ENCODE measurements at places on chromosomes 6 and 20.

DNA sequence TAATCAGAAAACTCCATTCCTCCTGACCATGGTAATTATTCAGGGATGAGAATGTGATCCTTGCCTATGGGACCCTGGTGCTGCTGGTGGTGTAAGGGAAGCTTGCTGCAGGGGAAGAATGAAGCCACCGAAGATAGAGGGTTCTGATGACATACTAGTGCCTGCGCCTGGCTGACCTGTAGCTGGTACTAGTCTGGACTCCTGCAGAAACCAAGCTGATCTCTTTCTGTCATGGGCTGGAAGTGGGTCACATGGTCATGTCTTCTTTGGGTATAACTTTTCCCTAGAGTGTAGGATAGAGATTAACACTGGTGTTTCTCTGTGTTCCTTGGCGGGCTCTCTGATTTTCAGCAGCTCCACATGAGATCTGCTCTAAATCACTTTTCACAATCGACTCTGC is 8.6 kb upstream of the SLC4A11 start:
- DNase-seq: no peak

DNA sequence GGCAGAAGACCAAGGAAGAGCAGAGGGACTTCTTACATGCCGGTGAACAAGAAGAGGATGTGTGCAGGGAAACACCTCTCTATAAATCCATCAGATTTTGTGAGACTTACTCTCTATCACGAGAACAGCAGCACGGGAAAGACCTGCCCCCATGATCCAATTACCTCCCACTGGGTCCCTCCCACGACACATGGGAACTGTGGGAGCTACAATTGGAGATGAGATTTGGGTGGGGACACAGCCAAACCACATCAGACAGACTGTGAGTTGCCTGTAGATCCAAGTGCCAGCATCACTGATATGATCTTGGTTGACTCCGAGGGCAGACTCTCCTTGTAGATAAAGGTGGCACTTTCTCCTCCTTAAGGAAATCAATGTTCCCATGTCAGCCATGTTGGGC is 414.8 kb upstream of the JARID2 start:
- DNase-seq: no peak

DNA sequence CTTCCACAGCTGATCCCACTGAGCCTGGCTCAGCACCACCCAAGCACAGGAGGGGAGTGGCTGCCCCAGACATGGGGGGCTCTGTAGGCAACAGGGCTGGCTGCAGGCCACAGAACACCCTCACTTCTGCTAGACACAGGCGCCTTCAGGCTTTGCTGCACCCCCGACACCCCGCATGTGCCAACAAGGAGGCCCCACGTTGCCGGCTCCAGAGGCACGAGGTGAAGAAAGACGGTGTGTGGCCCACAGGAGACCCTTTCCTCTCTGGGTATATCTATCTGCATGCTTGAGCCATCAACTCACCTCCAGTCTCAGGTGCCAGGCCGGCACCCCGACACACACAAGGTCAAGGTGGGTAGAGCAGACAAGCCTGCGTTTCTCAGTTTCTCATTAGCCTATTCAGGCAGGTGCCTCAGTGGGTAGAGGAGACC is 158.3 kb downstream of the DLL1 start:
- DNase-seq: no peak

GRCh38 chr20:37841971-37842370 is 61.0 kb upstream of the VSTM2L start:
- no peak for DNase-seq

- DNase-seq: no peak
Observed at GRCh38 chr6:71498638-71499037, 210.0 kb downstream of the OGFRL1 start.

- DNase-seq: no peak
Observed at GRCh38 chr6:2205396-2205795, 40.0 kb downstream of the GMDS start.

DNA sequence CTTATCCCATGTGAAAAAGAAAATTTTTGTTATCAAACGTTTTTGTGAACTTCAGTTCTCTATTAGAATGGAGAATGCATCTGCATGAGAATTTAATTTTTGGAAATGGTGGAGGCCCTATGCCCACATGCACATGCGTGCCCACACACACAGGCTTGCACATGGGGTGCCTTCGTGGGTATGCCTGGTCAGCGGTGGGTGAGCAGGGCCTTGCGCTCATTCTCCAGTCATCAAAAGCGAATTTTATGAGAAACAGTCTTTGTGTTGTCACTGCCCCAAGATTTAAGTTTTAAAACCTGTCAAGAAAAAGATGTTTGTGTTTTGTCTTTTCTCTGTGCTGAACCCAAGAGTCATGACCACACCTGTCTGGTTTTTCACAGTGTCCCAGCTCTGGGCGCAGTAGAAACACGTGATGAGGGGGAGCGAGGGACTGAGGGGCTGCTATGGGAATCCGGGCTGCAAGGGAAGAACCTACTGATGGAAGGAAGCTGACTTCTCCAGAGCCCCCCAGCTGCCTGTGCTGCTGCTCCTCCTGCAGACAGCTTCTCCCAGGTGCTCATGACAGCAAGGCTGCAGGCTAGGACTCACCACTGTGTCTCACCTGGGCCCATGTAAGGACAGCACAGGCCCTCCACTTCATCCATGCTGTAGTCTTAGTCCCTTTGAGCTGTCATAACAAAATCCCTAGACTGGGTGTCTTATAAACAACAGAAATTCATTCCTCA is 153.6 kb downstream of the SYCP2 start:
- no peak for DNase-seq

- no peak for DNase-seq
Observed at GRCh38 chr20:9179867-9180266, 111.0 kb downstream of the PLCB4 start.

DNA sequence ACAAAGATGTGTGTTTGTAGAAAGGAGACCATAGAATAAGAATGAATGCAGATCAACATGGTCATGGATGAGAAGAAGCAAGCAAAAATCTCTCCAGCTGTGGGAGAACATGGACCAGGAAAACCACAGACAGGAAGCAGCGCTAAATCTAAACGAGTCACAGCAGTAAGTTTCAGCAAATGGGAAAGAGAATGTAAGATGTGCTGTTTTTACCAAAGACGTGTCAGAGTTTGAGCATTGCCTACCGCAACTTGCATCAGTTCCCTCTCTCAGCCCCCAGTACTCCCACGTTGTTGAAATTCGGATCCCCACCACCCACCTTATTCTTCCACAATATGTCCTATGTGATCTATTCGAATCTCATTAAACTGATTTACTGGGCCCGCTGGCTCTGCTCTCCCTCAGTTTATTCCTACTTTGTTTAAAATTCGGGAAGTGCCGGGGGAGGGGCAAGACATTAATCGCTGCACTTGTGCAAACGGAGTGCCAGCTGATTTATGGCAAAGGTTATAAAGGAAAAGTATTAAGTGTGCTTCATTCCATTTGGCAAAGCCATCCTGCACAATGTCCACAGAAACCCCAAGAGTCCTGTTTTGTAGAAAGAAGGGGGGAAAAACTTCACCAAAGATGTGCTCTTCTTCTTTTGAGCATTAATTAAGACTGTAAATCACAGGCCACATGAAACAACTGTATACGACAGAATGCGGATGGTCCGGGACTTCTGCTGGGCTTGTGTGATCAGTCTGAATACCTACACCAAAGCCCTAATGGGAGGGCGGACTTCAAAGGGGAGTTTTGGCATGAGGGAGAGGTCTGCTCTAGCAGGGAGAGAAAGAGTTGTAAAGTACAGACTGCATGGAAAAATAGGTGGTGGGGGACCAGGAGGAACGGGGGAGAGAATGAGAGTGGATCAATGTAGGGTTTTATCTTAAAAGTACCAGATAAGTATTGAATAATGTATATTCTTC is 59.1 kb upstream of the PRDM1 start:
- no peak for DNase-seq

DNA sequence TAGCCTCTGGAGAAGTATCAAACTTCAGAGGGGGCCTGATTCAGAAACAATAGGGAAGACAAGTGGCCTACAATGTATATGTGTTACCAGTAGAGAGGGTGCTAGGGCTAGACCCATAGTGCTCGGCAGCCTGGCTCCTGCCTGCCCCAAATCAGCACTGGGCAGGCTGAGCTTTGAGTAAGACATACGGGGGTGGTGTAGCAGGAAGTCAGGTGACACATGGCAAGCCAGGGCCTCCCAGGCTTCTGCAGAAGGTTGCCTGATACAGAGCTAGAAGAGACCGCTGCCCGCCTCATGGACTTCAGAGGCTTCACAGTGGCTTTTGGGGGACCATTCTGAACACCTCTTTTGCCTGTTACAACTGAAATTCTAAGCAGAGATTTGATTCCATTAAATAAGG is 43.4 kb downstream of the RALY start:
- DNase-seq: no peak

DNA sequence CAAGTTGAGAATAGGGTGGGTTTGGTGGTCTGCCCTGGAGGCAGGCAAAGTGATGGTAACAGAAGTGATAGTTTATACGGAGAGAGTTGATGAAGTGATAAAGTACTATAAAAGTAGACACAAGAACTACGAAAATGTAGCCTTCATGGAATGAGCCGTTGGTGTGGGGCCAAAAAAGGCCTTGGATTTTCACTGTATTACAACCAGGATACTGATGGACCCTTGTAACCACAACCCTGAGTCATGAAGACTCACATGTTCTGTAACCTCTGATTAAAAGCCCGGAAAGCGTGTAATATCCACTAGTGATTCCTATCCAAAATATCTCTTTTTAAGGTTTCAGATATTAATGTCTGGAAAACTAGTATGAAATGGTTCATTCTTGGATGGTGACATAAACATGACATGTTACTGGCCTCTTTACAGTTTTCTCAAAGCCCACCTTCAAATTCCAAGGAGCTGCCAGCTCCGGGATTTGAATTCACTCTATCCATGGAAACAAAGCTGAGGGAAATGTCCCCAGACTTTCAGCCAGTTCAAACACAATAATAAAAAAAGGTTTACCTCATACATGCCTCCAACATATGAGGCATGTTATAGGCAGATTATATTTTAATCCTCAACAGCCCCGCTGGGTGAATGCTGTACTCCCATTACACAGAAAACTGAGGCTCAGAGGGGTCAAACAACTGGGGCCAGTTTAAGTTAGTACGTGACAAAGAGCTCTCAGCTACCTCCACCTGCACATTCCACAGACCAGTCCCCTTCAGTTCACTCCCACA is 55.4 kb downstream of the MRPL14 start:
- no peak for DNase-seq

DNA sequence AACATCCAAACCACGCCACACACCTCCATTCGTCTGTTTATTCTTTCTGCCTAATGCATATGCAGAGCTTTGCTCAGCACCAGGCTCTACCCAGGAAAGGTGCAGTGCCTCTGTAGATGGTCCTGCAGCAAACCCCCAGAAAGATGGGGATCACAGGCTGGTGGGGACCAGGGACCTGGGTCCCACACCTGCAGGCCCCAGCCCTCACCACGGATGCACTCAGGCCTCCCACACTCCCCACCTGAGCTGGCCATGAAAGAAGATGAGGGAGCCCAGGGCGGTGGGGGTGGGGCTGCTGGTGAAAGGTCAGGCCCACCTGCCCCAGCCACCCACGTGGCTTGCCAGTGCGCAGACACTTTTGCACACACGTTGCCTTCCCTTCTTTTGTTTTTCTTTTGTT is 217.7 kb downstream of the TAF4 start:
- no peak for DNase-seq

DNA sequence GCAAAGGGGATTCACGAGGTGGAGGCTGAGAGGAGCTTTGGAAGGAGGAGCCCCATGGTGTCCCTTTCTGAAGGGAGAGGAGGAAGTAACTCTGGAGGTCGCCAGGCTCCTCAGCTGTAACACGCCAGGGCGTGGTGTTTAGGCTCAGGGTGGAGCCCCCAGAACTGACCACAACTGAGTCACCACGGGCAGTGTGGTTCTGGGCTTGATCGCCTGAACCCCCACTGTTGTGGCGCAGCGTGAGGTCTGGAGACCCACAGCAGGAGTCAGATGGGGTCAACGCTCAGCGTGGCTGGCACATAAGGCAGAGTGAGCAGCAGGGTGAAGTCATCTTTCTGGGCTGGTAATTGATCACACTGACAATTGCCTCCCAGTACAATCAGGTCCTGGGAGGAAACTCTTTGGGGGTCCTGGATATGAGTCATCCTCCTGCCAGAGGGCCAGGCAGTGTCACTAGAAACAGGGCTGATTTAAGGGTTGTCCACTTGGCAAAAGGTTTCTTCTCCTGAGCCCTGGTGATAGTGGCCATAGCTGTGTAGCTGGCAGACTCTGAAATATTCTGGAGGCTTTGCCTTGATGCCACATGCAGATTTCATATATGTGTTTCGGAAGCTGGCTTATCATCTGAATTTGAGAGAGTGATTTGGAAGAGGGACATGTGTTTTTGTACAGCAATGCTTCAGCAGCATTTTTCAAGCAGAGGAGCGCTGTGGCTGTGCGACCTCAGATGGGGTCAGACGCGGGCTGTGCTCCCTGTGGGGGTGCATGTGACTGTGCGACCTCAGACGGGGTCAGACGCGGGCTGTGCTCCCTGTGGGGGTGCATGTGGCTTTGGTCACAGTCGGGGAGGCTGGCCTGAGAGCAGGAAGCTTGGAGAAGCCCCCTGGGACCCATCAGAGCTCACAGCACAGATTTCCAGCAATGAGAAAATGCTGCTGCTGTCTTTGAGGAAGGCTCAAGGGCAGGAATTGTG is 50.0 kb downstream of the SYNJ2 start:
- DNase-seq: no peak

DNA sequence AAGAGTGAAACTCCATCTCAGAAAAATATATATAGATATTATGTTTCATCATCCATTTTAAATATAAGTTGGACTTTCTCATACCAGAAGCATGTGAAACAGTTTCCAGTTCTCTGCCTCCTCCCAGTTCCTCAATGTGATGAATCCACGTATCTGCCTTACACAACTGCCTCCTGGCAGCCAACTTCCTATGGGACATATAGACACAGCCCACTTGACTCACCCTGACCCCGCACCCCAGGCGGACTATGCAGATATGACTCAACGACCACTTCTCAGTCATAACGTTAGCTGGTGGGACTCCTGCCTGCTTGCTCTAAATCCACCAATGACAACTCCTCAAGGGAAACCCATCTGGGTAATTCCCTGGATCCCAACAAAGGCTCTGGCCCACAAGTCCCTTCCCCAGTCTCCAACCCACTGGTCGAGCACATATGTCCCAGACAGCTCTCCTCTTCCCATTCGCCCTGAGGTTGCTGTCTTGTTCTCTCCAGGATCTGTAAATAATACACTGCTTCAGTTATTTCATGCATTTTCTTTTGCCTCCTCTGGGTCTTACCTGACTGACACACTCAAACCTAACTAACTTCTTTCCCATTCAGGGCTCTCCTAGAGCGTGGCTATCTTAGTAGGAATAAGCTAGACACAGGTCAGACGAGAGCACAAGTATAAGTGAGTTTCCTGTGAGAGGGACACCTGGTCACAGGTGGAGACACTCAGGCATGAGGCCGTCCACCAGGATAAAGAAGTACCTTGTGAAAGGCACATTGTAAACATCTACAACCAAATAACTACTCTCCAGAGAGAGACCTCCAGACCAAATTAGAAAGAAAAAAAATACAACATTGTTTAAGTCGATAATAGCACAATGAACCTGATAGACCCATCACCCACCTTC is 548.5 kb downstream of the CD83 start:
- DNase-seq: no peak

DNA sequence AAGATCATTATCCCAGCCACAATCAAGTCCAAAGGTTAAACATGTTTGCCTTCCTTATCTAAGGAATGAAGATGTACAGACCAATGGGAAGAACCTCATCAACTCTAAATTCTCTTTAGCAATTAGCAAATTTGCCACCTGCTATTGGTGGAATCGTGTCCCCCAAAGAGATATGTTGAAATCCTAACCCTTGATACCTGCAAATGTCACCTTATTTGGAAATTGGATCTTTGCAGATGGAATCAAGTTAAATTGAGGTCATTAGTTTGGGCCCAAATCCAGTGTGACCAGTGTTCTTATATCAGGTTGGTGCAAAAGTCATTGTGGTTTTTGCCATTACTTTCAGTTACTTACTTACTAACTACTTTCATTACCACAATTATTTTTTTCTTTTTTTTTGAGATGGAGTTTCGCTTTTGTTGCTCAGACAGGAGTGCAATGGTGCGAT is 31.3 kb downstream of the KLHL31 start:
- no peak for DNase-seq
